ENCODE measurements at places on chromosomes 1 and 21.

- no peak for DNase-seq
Measured at GRCh38 chr1:32411261-32411660, 17.0 kb upstream of the BSDC1 start.

- no peak for DNase-seq
Measured at GRCh38 chr1:230058626-230059025, 8.4 kb upstream of the GALNT2 start.

DNA sequence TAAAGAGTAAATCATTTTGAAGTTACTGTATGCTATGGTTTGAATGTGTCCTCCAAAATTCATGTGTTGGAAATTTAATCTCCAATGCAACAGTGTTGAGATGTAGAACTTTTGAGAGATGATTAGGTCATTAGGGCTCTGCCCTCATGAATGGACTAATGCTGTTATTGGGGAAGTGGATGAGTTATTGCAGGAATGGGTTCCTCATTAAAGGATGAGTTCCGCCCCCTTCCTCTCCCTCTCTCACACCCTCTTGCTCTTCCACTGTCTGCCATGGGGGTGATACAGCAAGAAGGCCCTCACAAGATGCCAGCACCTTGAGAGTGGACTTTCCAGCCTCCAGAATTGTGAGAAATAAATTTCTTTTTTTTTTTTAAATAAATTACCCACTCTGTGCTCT, 97.6 kb downstream of the ATP1A1 start:
- DNase-seq = no peak

GRCh38 chr21:37076087-37076850, 3.2 kb downstream of the TTC3 start:
- no peak for DNase-seq

GRCh38 chr1:55781944-55782482, 566.8 kb upstream of the USP24 start:
- peak; percentile 82 for DNase-seq

- no peak for DNase-seq
Measured at GRCh38 chr1:214364386-214364785, 83.4 kb downstream of the SMYD2 start.
